RWPE2 (cell line): ENCODE measurements at places on chromosomes 1 and 21.

DNA sequence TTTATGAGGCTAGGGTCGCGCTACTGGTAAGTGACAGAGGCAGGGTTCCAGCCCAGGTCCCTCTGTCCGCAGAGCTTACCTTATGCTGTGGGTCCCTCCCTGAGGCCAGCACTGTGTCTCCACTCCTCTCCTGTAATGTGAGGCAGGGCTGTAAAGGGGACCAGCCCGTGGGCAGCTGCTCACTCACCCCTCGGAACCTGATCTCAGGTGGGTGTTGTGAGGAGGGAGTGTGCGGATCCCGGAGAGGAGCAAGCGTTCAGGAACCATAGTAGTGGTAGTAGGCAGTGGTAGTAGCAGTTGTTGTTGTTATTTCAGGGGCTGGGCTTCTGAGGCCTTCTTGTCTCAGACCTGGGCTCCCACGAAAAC, 1.7 kb downstream of the ZC3H12A start:
- DNase-seq = no peak

DNA sequence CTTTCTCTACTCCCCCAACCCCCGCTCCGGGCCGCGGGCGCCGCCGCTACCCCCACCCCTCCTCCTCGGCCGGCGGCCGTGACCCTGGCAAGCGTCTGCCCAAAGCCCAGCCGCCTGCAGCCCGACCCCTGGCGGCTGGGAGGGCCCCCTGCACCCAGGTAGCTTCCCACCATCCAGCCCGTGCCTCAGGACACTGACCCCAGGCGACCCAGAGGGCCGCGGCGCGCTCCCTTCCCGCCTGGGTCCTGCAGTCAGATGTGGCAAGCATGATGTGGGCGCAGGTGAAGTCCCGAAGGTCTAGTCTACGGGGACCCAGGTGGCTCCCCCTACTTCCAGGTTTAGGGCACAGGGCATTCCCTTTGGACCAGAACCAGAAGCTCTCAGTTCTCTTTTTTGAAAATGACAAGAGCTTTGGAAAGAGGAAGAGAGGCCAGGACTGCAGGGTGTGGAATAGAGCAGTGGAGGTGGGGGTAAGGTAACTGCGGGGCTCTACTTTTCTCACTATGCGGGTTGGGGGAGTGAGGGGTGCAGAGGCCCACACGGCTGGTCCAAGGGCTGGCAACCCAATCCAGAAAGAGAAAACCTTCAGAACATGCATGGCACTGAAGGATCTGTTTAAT, at the start of gene DENND4B:
DENND4B (minus strand) TSS at position 97 of the 620 bp plus-strand sequence. CDS start 2,344 bp downstream, outside the sequence.
- DNase-seq = no peak

DNA sequence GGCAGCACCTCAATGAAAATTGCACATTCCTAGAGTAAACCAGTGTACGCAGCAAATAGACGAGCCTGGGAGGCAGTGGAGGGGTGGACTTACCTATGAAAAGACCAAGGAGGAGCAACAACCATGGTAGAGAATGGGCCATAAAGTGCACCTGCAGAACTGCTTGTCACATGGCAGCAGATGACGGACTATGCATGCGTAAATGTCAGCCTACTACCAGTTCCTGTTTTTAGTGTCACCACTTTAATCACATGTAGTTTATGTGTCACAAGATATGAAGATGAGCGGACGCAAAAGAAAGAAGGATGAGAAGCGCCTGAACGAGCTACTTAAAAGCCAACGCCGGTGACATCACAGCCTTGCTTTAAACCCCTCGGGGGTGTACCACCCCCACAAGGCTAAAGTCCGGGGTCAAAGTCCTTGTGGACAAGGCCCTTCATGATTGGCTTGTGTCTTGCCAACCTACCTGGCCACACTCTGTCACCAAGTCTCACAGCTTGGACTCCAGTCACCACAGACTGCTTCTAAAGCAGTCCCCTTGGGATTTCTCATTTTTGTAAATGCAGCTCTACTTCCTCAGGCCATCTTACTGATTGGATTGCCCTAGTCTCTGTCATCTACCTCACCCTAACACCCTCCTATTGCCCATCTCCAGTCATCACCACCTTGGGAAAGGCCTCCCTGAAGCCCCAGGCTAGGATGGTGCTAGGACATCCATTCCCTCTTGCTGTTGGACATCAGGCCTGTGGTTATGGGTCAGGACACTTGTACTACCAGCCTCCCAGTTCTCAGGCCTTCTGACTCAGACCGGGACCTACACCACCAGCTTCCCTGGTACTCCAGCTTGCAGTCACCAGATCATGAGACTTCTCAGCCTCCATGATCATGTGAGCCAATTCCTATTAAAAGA, 6.0 kb upstream of the LY9 start:
- no peak for DNase-seq

- DNase-seq = no peak
Measured at GRCh38 chr21:40564318-40564717, 282.6 kb downstream of the DSCAM start.

GRCh38 chr1:100184536-100184935, 6.5 kb upstream of the LRRC39 start:
- no peak for DNase-seq

GRCh38 chr1:244183037-244183436, 132.0 kb downstream of the ZBTB18 start:
- DNase-seq = no peak

- DNase-seq = no peak
Measured at GRCh38 chr1:92481599-92481925, 5.2 kb downstream of the GFI1 start.

DNA sequence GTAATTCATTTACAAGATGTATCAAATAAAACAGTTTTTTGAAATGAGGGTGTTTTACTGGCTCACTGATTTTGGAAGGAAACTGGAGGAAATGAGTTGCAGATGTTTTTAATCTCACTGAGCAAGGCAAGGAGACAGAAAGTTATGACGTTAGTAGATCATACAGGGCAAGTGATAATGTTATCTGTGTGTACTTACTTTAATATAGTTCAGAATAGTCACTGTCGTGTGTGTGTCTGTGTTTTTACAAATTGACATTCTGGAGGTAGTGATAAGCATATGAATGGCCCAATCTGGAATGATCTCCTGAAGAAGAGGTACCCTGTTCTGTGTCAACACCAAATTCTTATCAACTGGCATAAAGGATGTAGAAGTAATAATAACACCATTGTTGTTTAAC, 1.9 kb upstream of the GBP4 start:
- DNase-seq = no peak

- no peak for DNase-seq
Measured at GRCh38 chr1:95309031-95309471, 75.0 kb downstream of the RWDD3 start.

DNA sequence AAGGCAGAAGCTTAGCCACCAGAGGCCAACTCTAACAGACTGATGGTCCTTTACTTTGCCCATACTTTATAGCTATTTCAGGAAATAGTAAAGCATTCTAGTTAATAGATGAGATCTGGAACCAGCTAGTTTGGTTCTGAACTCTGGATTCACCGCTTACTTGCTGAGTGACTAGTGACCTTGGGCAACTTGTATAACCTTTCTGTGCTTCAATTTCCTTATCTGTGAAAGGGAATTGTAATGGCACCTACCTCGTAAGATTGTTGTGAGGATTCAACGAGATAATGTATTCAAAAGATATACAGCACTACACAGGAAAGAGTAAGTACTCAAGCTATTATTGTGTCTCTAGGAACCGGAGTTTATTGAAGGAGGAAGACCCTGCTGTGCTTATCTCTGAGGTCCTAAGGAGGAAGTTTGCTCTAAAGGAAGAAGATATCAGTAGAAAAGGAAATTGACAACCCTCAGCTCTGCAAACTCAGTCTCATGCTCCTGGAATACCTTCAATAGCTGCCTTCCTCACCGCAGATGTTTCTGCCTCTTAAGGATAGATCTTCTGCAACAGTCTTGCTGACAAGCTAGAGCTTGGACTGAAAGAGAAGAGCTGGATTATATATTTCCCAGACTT, 11.9 kb downstream of the MTFR1L start:
- no peak for DNase-seq

DNA sequence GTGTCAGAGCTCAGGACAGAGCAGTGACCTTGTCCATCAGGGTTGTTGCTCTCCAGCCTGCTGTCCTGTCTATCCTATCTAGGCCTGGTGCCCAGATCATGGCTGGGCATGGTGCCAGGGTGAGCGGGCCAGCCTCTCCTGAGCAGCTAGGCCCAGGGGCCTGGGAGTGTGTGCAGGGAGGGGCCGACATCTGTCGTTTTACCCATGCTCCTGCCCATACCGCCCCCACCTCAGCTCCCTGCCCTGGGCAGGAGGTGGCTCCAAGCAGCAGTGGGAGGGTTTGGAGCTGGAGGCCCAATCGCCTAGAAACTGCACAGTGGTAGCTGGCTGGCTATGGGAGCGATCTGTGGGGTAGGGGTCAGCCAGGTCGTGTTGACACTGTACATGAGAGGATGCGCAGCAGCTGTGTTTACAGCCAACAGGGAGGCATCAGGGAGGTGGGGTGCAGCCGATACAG, 6.5 kb downstream of the INSRR start:
- DNase-seq = no peak
